ENCODE measurements at places on chromosomes 11 and 22.

DNA sequence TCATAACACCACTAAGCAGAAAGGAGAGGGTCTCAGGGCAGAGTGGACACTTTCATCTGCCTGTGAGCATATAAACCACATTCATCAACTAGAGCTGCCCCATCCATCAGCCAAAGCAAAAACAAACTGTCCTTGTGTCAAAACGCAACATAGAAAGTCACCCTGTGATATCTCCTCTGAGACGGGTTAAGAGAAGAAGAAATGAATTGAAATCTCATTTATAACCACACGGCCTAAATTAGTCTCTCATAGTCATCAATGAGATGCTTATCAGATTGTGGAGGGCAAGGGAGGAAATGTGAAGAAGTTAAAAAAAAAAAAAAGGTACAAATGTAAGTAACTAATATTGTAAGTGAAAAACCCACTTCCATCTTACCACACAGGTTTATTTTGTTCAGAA, 75.7 kb downstream of the SIK3 start:
- no peak for DNase-seq

GRCh38 chr22:29072979-29073617, at the start of gene KREMEN1:
Gene KREMEN1 (plus strand): TSS chr22:29073035. CDS start chr22:29073131, 96 bp downstream.
- no peak for DNase-seq

GRCh38 chr11:96187822-96188221, 155.2 kb downstream of the MAML2 start:
- DNase-seq, result peak; percentile 67

- DNase-seq, result peak; percentile 35
Measured at GRCh38 chr11:128905345-128906184, 14.4 kb downstream of the KCNJ5 start.

- no peak for DNase-seq
Measured at GRCh38 chr11:126997641-126998040, 2.9 kb downstream of the KIRREL3 start.

GRCh38 chr11:9060700-9061111, 30.7 kb downstream of the SCUBE2 start:
- no peak for DNase-seq

GRCh38 chr11:111698852-111699559, 67.2 kb downstream of the PPP2R1B start:
- DNase-seq, result no peak

DNA sequence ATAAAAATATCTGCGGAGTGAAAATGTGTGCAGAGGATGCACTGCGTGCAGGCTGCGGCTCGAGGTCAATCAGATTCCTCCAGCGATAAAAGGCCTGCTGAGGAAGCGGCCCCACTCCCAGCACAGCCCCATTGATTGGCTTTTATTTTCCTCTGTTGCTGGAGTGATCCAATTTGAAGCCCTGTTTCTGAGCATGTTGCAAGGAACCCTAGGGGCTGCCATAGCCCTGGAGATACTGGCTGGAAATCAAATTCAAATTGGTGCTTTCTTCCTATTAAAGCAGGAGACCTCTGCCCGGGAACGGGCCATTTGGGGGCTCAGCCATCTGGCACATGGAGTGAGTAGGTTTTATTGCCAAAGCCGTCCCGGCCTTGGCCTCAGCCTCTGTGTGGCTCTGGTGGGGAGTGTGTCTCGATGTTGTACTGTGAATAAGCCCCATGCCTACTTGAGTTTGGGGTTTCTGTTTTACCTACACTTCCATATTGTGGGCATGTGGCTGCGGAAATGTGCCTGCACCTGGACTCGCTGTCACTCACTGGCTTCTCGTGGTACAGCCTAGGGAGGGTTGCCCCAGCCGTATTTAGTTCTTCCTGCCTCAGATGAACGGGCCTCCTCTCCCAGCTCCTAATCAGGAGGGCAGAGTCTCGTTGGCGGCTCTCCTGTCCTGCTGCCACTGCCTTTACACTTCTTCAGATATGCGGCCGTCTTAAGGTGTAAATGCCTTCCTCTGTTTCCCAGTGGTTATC, 25.6 kb downstream of the PARVB start:
- no peak for DNase-seq

DNA sequence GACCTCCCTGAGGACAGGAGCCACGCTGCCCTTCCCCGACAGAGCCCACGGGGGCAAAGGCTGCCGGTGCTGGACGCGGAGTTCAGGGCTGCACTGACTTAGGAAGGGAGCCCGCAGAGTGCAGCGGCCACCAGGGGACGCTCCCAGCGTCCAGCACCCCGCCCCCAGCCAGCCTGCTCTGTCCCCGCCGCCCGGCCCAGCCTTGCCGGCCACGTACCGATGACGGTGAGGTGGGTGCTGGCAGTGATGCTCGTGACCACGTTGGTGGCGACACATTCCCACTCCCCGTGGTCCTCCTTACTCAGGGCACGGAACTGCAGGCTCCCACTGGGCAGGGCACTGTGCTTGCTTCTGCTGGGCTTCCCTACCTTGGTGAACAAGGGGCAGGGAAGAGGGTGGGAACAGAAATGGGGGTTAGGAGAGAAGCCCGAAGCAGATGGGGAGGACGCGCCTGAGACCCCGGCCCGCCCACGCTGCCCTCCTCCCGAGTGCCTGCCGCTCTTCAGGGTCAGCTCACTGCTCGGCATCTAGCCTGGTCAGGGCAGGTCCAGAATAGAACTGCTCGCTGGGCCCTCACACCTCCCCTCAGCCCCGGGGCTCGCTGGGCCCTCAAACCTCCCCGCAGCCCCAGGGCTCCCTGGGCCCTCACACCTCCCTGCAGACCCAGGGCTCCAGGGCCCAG, 25.9 kb downstream of the IGSF9B start:
- DNase-seq, result no peak
